ENCODE measurements at places on chromosomes 7 and 10.

DNA sequence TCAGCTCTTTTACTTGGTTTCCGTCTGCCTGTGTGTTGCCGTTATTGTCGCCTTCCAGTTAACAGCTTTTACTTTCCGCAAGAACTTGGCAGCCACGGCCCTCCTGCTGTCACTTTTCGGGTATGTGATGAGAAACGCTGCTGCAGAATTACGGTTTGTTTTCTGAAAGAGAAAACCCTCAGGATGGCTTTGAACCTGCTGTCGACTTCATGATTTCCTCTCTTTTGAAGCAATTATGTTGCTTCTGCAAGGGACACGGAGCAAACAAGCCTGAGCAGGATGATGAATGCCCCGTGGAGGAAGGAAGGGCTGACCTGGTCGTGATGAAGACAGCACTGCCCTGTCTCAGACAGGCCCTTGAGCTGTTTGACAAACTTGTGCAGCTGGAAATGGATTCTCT, 339.8 kb downstream of the ABCA13 start:
- no peak for DNase-seq

DNA sequence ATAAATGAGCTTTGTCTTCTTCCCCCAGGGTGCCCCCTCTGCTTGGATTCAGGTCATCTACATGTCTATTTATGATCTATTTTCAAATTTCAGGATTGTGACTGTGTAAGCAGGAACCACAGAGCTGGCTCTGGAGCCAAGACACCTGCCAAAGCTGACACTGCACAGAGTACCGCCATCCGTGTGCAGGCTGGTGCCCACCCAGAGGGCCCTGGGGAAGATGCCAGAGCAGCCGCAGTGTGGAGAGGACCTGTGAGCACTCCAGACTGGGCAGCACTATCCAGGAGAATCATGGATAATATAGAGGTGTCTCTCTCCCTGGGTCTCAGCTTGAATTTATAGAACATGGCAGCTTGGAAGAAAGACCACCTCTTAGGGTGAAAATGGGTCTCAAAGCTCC, 577.5 kb downstream of the GRID1 start:
- no peak for DNase-seq

DNA sequence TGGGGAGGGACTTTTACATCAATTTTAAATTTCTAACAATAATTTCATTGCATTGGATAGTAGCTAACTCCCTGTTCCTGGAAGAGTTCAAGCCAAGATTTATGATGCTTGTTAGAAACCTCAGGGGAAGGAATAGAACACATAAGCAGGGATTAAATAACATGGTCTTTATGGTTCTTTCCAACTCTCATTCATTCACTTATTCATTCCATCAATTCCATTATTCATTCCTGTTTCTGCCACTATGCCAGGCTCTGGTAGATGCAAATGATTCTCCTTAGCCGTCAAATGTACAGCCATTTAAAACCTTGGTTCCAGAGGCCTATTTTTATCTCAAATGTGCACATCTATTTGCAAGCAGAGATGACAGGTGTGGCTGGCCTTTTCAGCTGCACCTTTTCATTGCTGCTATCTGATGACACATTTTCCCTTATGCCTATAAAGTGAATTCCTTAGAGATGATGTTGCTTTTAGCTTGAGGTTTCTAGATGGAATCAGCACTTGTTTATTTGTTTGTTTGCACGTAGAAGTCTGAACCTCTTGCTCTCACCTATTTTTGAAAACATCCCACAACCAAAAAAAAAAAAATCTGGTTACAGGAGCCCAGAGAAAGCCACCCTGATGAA, 205.7 kb upstream of the IGFBP3 start:
- no peak for DNase-seq

DNA sequence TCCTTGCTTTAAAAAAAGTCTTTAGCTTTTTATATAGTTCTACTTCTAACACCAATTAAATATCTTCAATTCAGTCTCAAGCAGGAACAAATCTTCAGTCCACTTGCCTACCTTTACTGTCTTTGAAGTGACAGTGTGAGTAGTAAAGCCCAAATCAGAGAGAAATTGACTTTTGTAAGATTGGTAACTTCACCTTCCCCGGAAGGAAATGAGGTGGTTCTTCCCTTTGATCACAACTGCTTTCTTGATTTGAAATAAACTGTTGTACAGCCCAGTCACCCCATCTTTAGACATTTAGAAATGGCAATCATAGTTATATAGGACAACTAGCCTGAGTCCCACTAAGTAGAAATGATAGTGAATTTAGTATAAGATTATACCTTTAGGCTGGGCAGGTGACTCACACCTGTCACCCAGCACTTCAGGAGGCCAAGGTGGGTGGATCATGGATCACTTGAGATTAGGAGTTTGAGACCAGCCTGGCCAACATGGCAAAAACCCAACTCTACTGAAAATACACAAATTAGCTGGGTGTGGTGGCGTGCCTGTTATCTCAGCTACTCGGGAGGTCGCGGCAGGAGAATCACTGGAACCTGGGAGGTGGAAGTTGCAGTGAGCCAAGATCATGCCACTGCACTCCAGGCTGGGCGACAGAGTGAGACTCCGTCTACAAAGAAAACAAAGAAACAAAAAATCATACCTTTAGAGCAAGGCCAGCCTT, 4.7 kb downstream of the FAS start:
- DNase-seq, result no peak

DNA sequence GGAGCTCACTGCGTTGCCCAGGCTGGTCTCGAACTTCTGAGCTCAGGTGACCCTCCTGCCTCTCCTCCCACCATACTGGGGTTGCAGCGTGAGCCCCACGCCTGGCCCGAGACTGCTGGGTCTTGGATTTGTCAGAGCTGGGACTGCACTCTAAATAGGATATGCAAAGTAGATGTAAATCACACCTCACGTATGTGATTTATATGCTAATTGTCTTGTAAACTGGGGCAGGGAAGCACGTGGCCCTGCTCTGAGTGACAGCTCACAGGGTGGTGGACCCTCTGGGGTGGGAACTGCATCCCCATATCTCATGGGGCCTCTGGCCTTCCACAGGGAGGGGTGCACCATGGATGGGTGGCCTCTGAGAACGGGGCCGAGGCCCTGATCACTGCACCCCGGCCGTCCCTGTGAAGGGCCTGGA, 34.1 kb downstream of the GET4 start:
- DNase-seq, result no peak

DNA sequence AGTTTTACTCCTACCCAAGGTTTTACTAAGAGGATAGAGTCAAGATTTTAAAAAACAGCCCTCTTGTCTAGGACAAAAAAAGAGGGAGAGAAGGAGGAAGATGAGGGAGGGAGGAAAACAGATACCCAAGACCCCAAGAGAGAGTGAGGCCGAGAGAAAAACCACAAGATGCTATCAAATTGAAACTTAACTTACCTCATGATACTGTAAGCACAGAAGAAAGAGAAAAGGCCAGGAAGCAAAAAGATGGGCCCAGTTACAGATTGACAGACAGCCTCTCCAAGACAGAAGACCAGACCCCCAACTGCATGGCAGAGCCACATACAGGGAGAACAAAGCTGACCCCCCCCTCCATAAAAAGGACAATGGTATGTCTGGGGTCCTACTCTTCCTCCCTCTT, 11.4 kb downstream of the SEC31B start:
- no peak for DNase-seq
